ENCODE measurements at places on chromosomes 1 and 21.
A peak's percentile ranks its signal among the peaks of the same experiment; 100 is the strongest.

DNA sequence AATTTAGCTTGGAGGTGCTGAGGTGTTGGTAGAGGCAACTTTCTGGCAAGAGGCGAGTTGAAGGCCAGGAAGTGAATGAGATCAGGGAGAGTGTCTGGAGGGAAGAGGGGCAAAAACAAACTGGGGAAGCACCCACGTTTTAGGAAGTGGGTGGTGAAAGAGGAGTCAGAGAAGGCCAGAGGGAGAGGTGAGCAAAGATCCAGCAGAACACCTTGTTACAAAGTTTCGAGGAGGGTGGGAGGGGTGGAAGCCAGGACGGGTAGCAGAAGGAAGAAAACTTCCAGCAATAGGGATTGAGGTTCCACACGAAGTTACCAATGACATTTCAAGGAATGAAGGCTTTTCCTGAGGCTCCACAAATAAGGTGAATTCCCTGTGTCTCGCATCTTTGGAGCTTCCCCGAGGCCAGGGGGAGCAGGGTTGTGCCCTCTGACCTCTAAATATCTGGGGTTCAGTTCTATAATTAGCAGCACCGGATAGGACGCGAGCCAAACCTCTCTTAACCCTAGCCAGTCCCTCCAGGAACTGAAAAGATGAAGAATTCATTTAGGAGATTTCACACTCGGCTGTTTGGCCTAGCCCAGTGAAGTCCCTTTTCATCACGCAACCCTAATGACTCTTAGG lies 578 bp upstream of the SESN2 start:
- DNase-seq = no peak

DNA sequence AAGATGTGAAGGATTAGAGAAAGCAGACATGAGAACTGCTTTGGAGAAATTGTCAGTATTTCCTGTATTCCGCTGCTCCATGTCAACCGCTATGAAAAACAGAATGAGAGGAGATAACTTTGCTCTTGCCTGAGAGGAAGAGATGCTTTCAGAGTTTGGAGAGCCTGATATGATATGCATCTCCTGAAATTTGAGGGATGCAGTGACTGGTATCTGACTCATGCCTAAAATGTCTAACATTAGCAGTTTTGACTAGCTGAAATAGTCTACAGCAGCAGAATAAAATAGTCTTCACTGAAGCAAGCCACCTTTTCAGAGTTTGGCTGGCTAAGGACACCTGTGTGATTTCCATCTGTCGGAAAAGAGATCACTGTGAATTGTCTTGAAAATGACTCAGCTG lies 165.8 kb upstream of the LRRC7 start:
- DNase-seq = no peak

DNA sequence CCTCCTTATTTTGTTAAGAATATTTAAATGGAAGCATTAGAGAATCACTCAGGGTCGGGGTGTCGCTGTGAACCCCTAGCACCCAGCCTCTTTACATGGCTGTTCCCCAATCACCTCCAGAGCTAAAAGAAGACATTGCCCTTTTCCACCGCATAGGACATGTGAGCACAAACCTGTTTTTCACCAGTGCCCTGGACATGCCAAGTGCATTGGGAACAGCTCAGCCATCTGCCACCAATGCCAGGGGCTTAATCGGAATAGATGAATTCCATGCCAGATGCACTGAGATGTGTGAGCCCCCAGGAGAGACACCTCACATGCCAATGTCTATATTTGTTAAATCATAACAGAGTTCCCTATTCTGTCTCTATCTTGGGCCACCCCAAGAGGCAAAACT lies 33.3 kb downstream of the EIF2D start:
- DNase-seq = no peak

GRCh38 chr1:10620776-10621175 lies 146.0 kb downstream of the PEX14 start:
- no peak for DNase-seq

GRCh38 chr1:160367516-160367900 lies 637 bp downstream of the NHLH1 start:
- DNase-seq = no peak

DNA sequence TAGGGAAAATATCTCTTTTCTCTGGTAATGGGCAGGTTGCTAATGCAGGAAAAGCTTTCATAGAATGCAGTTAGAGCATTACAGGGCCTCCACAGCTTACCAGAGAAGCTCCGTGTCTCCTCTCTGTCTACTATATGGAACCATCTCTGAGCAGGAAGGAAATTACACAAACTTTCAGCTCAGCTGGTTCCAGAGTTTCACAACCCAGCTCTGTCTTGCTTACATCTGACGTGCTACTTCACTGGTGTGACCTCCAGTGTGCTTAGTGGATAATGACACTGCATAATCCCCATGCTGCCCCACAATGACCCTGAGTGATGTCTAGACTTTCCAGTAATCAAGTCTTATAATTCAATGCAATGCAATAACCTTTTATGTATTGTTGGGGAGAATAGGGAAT lies 4.3 kb upstream of the FGGY start:
- no peak for DNase-seq

DNA sequence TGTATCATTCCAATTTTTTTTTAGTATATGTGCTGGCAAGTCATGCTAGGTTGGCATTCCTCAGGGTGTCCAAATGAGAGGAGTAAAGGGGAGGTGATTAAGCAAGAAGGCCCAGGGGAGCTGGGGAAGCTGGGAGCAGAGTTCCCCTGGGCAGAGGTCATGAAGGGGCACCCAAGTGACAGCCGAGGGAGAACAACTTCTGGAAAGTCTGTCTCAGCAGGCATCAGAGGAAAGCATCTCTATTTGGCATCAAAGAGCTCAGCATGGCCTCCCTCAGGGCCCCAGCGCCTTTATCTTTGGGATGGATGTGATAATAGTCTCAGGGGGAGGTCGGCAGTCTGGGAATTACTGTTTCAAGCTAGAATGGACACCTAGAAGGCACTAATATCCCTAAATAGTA lies 5.0 kb upstream of the ENO1 start:
- DNase-seq = no peak

GRCh38 chr1:61307422-61308142 lies 225.2 kb downstream of the NFIA start:
- no peak for DNase-seq

- DNase-seq = no peak
Measured at GRCh38 chr1:172019976-172020375, 178.7 kb downstream of the DNM3 start.

DNA sequence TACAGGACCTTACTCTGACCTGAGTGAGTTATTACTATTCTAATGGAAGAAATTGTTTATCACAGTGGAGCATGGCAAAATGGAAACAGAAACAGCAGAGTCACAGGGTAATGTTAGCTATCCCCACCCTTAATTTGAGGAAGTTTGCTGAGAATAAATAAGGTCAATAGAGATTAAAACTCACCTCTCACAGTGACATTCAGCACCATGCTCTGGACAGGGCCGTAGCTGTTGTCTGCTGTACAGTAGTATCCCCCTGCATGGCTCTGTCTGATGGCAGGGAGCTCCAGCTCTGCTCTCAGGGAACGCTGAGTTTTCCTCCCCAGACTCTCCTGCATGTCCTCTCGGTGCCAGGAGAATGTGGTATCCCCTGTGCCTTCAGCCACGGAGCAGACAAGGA lies 11.9 kb downstream of the FCRL4 start:
- no peak for DNase-seq

DNA sequence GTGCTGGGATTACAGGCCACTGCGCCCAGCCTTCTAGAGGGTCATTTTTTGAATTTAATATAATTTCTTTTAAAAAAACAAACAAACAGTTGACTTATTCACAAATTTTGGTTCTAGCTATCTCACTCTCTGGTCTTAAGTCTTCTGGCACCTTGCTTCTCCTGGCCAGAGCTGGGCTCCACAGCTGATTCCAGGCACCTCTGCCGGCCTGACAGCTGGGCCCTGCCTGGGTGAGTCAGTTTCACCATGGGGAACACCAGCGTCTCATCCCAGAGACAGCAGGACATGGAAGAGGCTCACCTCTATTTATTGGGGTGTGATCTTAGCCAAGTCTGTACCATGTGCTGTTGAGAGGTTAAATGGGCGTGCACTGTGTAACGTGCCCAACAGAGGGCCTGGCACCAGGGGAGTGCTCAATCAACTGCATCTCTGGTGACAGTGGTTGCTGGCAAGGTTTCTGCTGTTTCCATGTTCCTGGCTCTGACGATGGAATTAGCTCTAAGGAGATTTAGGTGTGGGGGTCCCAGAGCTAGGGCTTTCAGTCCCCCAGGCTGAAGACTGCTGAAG lies 956 bp downstream of the CPLANE2 start:
- peak; percentile 91 for DNase-seq

DNA sequence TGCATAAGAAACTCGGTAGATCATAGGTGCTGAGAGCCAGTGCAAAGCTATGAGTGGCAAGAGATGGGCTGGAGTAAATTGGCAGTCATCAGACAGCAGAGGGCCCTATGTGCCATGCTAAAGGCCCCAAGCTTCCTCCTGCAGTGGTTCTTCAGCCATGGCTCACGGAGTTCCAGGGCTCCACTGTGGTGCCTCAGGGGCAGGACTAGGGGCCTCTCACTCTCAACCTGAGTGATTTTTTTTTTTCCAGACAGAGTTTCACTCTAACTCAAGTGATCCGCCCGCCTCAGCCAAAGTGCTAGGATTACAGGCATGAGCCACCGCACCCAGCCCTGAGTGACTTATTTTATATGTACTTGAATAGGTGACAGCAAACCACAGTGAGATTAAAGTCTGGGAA lies 10.4 kb upstream of the GJA8 start:
- no peak for DNase-seq
